NCI-H748 treated with DMSO at 0.1 percent for 48 hours (cell line): ENCODE measurements at places on chromosomes 12 and 14.

DNA sequence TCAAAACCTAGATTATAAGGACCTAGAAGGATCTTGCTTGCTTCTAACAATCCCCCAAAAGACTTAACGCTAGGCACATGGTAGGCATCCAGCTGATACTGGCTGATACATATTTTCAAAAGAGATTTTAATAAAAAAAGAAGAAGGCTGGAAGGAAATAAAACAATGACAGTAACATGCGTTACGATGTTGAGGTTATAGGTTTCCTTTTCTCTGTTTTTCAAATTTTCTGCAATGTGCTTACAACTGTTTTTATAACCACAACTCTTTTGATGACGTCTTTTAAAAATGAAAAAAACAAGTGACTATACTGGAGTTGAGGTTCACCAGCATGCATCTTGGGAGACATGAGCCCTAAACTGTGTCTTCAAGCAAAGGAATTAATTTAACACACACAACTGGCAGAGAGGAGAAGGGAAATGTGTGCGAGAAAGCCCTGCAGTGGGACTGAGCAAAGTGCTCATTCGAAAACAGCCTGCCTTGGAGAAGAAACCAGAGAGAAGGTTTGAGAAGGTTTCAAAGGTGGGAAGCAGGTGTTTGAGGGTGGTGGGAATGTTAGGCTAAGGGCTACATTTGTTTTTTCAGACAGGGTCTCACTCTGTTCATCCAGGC lies 80.4 kb downstream of the DUSP16 start:
- DNase-seq = no peak

DNA sequence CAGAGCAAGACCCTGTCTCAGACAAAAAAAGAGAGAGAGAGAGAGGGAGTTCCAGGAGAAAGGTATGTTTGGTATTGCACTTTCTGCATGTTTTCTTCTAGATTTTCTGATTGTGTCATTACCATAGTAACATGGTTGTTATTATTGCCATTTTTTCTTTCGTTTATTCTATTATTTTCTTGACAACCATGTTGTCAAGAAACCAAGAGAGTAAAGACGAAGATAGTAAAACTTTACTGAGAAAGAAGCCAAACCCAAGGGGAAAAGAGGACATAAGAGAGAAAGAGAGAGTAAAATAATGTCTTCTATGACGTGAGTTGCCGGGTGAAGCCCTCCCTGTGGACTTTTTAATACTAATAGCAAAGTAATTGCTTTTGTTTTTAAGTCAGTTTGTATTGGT lies 1186.0 kb upstream of the SEL1L start:
- no peak for DNase-seq

DNA sequence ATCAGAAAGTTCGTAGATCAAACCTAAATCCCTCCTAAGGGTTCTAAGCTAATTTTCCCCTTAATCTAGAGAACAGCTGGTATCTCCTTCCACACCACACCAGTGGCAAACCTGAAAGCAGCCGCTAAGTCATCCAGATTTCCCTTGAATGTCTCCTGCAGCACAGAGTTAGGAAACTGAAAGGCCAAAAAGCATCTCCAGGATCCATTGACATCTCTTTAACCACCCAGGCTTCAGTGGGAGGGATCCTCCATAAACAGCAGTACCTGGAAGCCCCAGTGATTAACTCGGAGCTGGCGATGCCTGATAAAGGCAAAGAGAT lies 47.6 kb downstream of the CRACR2A start:
- DNase-seq = no peak

DNA sequence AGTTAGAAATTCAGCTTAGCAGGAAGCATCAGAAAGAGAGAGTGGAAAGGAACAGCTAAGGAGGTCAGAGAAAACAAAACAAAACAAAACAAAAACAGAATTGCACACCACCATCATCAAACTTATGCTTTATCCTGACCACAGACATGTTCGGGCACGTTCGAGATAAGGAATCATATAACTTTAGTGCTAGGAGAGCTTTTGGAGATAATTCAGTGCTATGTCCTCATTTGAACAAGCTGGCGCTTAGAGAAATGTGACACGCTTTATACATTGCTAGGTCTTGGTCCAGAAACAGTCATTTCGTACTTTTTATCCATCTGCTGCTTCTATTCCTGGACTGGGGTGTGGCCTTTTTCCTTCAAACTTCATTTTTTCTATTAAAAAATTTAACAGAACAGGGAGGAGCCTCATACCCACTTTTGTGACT lies 213.1 kb downstream of the PTPRO start:
- DNase-seq = no peak

- DNase-seq = no peak
Observed at GRCh38 chr12:122067966-122068365, 10.6 kb upstream of the MLXIP start.

GRCh38 chr12:55633151-55633550 lies 3.5 kb upstream of the OR10P1 start:
- DNase-seq = no peak

DNA sequence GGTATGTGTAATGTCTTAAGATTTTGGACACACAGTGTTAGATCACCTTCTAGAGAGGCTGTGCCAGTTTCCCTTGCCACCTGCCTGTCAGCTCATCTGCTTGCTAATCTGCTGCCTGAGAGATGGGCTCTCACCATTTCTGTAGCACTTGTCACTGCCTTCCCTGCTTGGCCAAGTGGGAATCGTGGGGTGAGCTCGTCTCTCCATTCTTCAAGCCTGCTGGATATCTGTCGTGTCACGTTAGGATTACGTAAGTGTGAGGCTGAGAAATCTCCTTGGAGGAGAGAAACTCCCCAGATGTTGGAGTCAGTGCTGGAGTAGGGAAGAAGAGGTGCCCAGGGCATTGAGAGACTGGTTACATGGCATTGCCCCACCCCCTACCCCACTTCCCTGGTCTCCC lies 8.6 kb upstream of the RPH3A start:
- no peak for DNase-seq

DNA sequence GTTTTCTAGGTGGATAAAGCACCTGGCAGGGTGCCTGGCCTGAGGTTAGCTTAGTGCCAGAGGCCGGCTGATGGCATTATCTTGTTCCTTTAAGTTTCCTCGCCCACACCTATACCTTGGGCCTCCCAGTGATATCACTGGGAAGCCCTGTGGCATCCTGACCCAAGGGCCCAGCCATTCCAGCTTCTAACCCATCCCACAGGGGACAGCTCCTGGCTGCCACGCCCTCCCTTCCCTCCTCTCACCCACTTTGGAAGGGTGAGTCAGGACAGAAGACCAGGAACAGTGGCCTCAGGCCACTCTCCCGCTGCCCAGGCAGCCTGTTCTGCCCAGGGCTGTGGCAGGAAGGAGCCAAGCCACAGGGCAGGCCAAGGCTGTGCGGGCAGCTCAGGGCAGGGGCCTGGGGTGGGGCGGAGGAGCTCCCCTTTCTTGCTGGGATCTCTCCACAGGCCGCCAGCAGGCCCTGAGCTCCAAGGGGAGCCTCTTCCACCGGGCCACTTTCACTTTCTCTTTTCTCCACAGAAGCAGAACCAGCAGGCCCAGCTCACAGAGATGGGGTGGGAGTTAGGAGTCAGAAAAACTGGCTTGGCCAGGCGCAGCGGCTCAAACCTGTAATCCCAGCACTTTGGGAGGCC lies 75.1 kb downstream of the IRF2BPL start:
- no peak for DNase-seq

- no peak for DNase-seq
Observed at GRCh38 chr14:91205459-91205858, 39.0 kb downstream of the GPR68 start.

DNA sequence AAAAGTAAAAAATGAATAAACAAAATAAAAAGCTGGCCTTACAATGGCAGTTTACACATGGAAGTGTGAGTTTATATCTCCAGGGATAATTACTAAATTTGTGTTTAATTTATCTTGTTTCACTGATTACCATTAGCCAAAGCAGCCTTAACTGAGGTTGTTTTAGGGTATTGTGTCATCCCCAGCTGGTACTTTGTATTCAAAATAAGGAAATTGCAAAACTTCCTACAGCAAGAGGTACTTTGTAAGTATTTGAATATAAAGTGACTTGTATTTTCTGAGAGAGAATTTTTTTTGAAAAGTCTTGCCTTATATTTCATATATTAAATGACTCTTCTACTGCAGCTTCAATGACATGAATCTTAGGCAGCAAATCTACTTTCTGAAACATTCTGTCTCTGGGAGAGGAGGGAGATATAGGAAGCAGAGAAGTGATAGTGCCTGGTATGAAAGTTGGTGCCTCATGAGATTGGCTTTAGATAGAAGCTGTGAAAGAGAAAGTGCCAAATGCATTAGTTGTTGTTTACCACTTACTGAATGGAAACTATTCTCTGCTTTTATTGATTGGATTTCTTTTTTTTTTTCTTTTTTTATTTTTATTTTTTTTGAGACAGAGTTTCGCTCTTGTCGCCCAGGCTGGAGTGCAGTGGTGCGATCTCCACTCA lies 6.7 kb downstream of the FNTB start:
- no peak for DNase-seq
